SK-MEL-5 (cell line): ENCODE measurements at places on chromosomes 2 and 18. TPM values are rescaled to one million over a fixed set of nuclear protein-coding genes. Genes with fewer than 3 reads are reported as not detected.

- DNase-seq = no peak
These were observed 7.4 kb downstream of the NFATC1 start for GRCh38 chr18:79402977-79403722.

- DNase-seq = no peak
These were observed 1094.0 kb upstream of the KLHL29 start for GRCh38 chr2:22290909-22291473.

GRCh38 chr2:228771774-228772173 lies 499.3 kb downstream of the PID1 start:
- DNase-seq = no peak

DNA sequence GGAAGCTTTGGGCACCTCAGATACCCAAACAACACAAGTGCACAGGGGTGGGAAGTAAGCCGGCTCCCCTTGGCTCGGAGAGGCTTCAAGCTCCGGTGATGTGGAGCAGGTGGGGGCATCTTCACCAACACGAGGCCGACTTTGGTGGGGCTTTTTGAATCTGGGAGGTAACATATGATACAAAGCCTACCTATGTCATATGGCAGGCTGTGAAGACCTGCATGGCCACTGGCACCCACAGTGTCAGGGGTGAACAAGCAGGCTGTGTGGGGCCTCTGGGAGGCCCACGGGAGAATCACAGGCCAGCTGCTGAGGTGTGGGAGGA lies 109.0 kb downstream of the EIPR1 start:
- no peak for DNase-seq

- DNase-seq = peak; percentile 93
These were observed 183.9 kb downstream of the NCK2 start for GRCh38 chr2:105928563-105928962.

- no peak for DNase-seq
These were observed 38.9 kb downstream of the ZNF516 start for GRCh38 chr18:76456018-76456750.

DNA sequence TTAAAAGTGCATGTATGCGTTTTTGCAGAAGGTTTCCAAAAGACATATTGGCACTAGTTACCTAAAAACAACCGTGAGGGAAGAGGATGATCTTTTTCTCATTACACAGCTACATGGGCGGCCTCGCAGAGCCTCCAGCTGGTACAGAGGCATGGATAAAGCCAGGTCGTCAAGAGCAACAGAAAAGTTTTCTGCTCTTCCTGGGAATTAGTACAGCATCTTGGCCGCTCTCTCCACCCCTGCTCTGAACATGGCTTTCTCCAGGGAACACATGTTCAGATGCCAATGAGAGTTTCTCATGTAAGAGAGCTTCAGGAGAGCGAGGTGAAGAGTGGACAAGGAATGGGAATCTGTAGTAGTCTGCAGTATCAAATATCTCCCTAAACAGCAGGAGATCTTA lies 108.4 kb downstream of the ZEB2 start:
- no peak for DNase-seq

DNA sequence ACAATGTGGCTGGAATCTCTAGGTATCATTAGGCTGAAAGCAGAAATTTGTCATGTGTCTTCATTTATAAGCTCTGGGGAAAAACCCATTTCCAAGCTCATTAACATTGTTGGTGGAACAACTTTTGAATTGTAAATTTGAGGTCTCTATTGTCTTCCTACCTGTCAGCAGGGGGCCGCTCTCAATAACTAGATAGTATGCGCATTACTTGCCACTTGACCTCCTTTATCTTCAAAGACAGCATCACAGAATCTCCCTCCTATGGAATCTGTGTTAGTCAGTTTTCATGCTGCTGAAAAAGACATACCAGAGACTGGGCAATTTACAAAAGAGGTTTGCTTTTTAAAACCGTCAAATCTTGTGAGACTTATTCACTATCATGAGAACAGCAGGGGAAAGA lies 223.1 kb downstream of the CALCRL start:
- DNase-seq = no peak

GRCh38 chr2:136012315-136012714 lies 26.9 kb upstream of the DARS1 start:
- DNase-seq = no peak

- DNase-seq = no peak
These were observed 9.8 kb downstream of the MALL start for GRCh38 chr2:110105608-110106467.

DNA sequence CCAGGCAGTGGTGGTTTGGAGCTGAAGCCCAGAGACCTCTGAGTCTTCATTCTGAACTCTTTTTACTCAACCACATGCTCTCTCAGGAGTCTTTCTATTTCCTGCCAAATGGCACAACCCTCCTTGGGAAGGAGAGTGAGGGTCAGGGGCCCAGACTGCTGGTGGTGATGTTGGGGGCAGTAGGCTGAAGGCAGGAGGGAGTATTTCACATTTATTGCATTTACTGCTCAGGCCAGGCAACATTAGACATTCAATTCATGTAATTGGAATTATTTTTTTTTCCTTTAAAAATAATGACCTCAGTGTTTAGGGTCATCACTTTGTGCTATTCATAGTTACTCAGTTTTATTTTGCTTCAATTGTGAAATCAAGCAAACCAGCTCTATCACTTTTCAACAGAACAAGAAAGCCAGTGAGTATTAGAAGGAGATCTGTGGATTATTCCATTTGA lies 311.3 kb upstream of the NT5C1B start:
- no peak for DNase-seq

DNA sequence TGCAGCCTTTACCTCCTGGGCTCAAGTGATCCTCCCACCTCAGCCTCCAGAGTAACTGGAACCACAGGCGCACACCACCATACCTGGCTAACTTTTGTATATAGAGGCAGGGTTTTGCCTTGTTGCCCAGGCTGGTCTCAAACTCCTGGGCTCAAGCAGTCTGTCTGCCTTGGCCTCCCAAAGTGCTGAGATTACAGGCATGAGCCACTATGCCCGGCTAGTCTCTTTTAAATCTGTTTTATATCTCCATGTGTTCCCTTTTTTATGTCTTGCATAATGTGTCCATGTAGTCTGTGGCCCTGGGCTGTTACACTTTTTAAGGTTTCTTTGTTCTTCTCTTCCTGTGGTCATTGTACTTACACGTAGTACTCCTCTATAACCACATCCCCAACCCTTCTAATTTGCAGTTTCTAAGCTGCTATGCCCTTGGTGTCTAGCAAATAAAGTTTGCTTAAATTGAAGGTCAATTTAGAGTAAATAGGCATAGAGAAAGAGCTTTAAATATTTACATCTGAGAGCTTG lies 168.2 kb downstream of the MCFD2 start:
- peak; percentile 32 for DNase-seq

- no peak for DNase-seq
These were observed 77.1 kb upstream of the SLC39A10 start for GRCh38 chr2:195579776-195580555.

DNA sequence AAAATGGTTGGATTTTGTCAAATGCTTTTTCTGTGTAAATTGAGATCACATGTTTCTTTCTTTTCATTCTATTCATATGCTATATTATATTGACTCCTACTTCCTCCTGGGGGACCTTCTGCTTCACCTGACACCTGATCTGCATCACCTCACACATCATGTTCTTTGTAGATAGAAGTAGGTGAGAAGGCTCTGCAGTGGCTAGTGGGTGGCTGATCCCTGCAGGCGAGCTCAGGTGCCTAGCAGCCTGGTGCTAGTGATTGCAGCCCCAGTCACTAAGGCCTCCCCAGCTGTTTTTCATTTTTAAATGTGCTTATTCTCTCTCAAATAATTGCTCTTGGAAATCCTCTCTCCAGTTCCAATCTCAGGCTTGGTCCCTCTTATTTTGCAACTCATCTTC lies 33.6 kb downstream of the MC4R start:
- no peak for DNase-seq

- peak; percentile 97 for DNase-seq
These were observed 21.3 kb upstream of the CD28 start for GRCh38 chr2:203685081-203685621.

DNA sequence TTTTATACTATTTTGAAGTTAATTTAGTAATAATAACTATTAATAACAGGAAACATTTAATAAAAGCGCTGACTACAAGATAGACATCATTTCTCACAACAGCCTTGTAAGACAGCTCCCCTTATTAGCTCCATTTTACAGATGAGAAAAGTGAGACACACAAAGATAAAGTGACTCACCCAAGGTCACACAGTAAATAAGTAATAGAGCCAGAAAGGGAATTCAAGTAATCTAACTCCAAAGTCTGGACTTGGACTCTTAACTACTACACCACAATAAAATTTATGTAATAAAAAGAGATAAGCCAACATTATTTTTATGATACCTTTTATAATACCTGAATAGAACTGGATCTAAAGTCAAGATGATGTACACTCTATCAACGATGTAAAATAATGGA lies 25.3 kb downstream of the EXOC6B start:
- no peak for DNase-seq

DNA sequence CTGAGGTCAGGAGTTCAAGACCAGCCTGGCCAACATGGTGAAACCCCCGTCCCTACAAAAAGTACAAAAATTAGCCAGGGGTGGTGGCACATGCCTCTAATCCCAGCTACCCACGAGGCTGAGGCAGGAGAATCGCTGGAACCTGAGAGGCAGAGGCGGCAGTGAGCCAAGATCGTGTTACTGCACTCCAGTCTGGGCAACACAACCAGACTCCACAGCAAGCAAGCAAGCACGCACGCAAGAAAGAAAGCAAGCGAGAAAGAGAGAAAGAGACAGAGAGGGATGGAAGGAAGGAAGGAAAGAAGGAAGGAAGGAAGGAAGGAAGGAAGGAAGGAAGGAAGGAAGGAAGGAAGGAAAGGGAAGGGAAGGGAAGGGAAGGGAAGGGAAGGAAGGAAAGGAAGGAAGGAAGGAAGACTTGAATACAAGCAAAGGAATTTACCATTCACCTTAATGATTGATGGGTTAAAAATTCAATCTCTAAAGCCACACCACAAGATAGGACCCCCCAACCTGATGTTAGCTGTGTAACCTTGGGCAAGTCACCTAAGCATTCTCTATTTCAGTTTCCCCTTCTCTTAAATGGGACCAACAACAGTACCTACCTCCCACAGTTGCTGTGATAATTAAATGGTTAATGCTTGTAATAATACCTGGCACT lies 181.7 kb downstream of the ATAD2B start:
- DNase-seq = no peak

DNA sequence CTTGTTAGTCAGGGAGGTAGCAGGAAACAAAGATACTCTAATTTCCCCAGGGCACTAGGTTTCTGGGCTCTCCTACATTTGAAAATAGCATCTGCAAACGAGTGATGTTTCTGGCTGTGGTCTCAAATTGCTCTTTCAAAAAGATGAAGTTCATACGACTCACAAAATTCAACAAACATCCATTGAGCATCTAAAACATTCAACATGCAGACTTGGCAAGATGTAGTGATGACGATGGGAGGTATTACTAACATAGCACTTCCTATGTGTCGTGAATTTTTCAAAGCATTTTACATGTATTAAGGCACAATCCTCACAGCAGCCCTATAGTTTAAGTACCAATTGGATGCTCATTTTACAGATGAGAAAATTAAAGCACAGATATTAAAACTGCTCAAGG lies 5.2 kb downstream of the CCBE1 start:
- no peak for DNase-seq

- no peak for DNase-seq
These were observed 44.1 kb upstream of the TTC39C start for GRCh38 chr18:23970161-23971096.

DNA sequence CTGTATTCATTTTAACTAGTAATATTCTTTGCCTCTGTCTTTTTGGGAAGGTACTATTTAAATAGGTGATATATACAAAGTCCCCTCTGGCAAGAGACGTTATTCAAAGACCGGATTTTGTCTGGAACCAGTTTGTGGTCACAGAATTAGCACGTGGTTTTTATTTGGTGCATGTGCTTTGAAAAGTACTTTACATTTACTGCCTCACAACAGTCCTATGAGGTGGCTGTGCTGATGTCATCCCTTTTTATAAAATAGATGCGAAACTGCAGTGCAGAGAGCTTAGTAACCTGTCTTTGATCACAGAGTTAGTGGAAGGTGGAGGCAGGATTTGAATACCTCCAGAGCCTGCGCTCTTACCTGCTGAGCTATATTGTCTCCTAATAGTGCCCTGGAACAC lies 4.0 kb downstream of the LPIN1 start:
- peak; percentile 56 for DNase-seq

DNA sequence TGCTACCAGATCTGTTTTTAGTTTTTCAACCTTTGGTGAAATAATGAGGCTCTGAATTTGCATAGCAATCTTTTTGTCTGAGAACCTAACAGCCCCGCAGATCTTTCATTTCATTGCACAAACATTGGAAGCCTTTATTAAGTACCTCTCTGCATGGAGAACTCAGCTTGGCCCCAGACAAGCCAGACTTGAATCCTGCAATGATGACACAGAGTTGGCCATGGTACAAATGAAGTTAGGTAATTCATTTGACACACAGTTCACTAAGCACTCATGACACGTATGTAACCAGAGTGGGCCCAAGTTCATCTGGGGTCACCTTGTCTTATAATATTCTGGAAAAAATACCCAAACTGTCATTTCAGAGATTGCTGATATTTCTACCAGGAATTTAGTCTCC lies 439.1 kb upstream of the ID2 start:
- no peak for DNase-seq

- no peak for DNase-seq
These were observed 89.1 kb downstream of the NDUFA10 start for GRCh38 chr2:239935789-239936758.

- DNase-seq = no peak
These were observed 880.0 kb downstream of the LRRTM4 start for GRCh38 chr2:76642129-76642528.

- no peak for DNase-seq
These were observed 109.8 kb downstream of the AGAP1 start for GRCh38 chr2:235603659-235604058.

DNA sequence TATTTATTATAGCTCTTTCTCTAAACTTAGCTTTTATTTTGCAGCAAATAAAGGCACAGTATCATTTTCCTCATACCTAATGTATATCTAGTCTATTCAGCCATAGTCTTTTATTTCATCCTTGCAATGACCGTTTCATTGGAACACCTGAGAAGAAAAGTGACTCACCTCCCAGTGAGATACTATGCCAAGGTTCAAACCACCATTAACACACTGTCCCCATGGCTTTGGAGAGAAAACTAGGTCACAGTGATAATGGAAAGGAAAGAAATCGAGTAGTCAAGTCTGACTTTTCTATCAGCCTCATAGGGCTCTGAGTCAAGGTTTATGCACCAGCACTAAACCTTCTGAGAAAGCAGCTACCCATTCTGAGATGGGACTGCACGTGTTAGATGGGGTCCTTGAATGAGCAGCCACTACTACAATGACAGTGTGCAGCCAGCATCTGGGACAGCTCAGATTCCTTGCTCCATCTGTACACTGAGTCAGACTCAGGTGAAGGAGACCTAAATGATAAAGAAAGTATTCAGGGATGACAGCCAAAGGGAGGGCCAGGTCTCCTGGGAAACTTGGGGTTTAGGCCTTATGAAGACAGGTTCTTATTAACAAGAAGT lies 971.1 kb upstream of the ACVR2A start:
- no peak for DNase-seq

Gene HMSD
- total RNA-seq = not detected in 2 replicates

Gene WBP1
- total RNA-seq = 45.9 and 52.1 TPM in 2 replicates

Gene CIDEA
- total RNA-seq = not detected in 2 replicates

Gene TEKT4
- not detected in 2 replicates for total RNA-seq
